Stimulated activated CD8-positive, alpha-beta memory T cell treated with anti-CD3 and anti-CD28 coated beads, Interleukin-15, amount 100 ng/mL, for 24 hours (primary cell): ENCODE measurements at places on chromosomes 12 and 14.

- no peak for DNase-seq
These were observed 80.2 kb downstream of the TUNAR start for GRCh38 chr14:95956601-95957460.

GRCh38 chr14:85195872-85196477 lies 334.0 kb upstream of the FLRT2 start:
- no peak for DNase-seq

DNA sequence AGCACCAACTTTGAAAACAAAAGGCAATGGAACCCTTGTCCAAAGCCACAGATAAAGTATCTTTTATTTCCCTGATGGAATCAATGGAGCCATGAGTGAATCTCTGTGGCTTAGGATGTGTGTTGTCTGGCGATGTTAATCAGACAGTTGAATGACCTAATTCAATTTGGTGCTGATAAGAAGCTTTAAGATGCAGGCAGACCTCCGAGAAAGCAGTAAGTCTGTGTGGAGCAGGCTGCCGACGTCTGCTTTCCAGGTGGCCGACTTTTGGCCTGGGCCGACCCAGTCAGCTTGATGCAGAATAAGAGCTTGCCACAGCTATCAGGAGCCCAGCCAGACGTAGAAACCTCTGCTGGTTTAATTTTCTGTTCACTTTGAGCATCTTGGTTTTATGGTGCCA lies 21.1 kb upstream of the TMEM132C start:
- no peak for DNase-seq

DNA sequence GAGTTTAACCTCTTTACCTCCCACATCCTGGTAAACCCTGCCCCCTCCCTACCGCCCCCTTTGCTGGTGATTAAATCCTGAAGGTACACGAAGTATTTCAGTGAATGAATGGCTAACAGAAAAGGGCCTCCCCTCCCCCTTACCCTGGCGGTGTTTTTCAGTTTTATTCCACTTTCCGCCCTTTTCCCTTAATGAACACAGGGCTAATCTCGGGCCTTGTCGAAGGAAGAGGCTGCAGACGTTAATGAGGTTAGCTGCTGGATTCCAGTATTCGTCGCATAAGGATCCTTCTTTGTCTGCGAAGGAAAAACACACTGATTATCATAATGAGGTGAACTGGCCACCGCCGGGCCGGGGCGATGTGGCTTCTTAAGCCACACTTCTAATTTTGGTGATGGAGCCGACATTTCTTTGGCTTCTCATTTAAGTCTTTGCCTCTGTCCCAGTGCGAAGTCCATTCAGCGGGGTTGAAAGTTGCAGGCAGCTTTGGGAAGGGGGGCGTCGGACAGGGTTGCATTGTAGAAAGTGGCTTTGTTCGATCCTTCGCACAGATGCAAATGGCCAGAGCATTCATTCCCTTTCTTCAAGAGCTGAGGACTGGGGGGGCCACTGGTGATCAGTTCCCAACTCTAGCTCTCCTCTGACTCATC lies 6.5 kb downstream of the MEG3 start:
- no peak for DNase-seq
